ENCODE measurements at places on chromosomes 3 and 15. TPM values are rescaled to one million over a fixed set of nuclear protein-coding genes. Genes with fewer than 3 reads are reported as not detected.

- H3K4me3 ChIP-seq, result no peak overlapping the region
- no peaks in the 10 kb centered on the region for H3K36me3 ChIP-seq
- DNase-seq, result no peak
- peaks cover 23% of the 10 kb centered on the region for H3K4me1 ChIP-seq
- no peak overlapping the region for H3K27ac ChIP-seq
- no peaks in the 10 kb centered on the region for H3K27me3 ChIP-seq
Observed at GRCh38 chr3:56979791-56980190, 80.7 kb upstream of the SPATA12 start.

- DNase-seq, result no peak
- H3K4me3 ChIP-seq, result no peak overlapping the region
- H3K27me3 ChIP-seq, result peaks cover 17% of the 10 kb centered on the region
- H3K4me1 ChIP-seq, result peaks cover 4% of the 10 kb centered on the region
- H3K36me3 ChIP-seq, result no peaks in the 10 kb centered on the region
Observed at GRCh38 chr15:101479342-101479845, 10.1 kb downstream of the PCSK6 start.

GRCh38 chr15:52735231-52736089 is 54.7 kb downstream of the ONECUT1 start:
- H3K27ac ChIP-seq, result no peak overlapping the region
- peaks cover 5% of the 10 kb centered on the region for H3K4me1 ChIP-seq
- no peak overlapping the region for H3K4me3 ChIP-seq
- no peaks in the 10 kb centered on the region for H3K36me3 ChIP-seq
- no peaks in the 10 kb centered on the region for H3K27me3 ChIP-seq

GRCh38 chr3:197426121-197426566 is 127.7 kb upstream of the DLG1 start:
- H3K27me3 ChIP-seq, result peaks cover 15% of the 10 kb centered on the region
- no peak overlapping the region for H3K27ac ChIP-seq
- no peaks in the 10 kb centered on the region for H3K36me3 ChIP-seq
- H3K4me1 ChIP-seq, result peaks cover 37% of the 10 kb centered on the region

DNA sequence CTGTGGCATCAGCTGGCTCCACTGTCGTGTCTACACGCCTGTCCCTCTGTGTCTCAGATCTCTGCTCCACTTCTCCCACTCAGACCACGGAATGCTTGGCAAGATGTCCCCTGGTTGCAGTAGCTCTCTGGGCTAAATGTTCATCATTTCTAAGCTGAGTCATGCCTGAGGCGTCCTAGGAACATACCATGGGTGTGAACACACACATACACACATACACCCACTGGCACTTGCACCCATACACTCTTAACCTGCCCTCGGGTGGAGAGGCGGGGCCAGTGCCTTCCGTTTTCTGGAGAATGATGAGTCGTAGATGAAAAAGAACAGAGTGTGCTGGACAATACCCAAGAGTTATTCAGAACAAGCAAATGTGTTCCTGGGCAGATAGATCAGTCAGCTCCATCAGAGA is 72.4 kb downstream of the SENP2 start:
- no peak overlapping the region for H3K4me3 ChIP-seq
- peak overlapping the region; percentile 13 for H3K27ac ChIP-seq
- DNase-seq, result no peak
- peaks cover 15% of the 10 kb centered on the region for H3K36me3 ChIP-seq

- H3K27ac ChIP-seq, result peak overlapping the region; percentile 68
- H3K4me1 ChIP-seq, result peaks cover 9% of the 10 kb centered on the region
- no peaks in the 10 kb centered on the region for H3K36me3 ChIP-seq
- no peak overlapping the region for H3K4me3 ChIP-seq
Observed at GRCh38 chr3:156620260-156620659, 54.1 kb upstream of the TIPARP start.

DNA sequence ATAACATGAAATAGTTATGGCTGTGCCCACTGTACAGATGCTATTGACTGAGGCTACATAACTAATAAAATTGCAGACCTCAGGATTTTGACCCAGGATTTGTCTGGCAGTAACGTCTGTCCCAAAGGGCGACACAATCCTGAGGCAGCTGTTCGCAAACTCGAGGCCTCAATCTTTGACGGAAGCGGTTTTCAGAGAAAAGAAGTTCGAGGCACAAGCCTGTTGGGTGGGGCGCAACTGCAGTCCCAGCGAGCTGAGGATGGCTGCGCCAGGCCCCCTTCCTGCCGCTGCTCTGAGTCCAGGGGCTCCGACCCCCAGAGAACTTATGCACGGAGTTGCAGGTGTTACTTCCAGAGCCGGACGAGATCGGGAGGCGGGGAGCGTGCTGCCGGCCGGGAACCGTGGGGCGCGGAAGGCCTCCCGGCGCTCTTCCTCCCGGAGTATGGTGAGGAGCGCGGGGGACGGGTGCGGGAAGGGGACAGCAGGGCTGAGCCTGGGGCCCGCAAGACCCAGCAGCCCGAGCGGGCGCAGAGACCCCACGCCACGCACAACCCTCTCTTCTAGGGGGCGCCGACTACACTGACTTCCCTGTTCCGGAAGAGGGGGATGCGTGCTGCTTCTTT is at the start of gene PARP15:
Gene PARP15 (plus strand): TSS at position 242 of the 623 bp plus-strand sequence. CDS start 18 bp downstream, at position 260.
- H3K4me1 ChIP-seq, result peaks cover 5% of the 10 kb centered on the region
- H3K4me3 ChIP-seq, result peak within 1 kb of the TSS; percentile 81
- peaks cover 18% of the 10 kb centered on the region for H3K27me3 ChIP-seq
- no peak for DNase-seq
- no peak within 1 kb of the TSS for H3K27ac ChIP-seq

- no peaks in the 10 kb centered on the region for H3K36me3 ChIP-seq
- no peak for DNase-seq
- H3K4me1 ChIP-seq, result peaks cover 9% of the 10 kb centered on the region
- H3K4me3 ChIP-seq, result no peak overlapping the region
- H3K27me3 ChIP-seq, result no peaks in the 10 kb centered on the region
Observed at GRCh38 chr3:157204431-157204830, 44.5 kb upstream of the CCNL1 start.

DNA sequence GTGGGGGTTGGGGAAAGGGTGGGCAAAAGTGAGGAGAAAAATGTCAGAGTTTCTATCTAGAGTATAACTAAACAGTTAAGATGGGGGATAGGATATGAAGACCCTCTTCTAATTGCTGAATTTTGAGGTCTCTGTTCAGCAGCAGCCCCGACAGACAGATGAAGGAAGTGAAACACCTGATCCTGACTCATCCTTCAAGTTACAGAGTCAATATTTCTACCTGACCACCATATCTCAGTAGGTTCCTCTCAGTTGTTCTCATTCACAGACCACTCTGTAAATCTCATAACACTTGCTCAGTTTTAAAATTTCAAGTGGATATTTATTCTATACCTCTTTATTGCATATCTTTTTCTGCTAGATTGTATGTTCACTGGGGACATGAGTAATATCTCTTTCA is 69.5 kb downstream of the CCDC54 start:
- H3K4me3 ChIP-seq, result no peak overlapping the region
- no peaks in the 10 kb centered on the region for H3K4me1 ChIP-seq
- DNase-seq, result no peak
- no peaks in the 10 kb centered on the region for H3K36me3 ChIP-seq

DNA sequence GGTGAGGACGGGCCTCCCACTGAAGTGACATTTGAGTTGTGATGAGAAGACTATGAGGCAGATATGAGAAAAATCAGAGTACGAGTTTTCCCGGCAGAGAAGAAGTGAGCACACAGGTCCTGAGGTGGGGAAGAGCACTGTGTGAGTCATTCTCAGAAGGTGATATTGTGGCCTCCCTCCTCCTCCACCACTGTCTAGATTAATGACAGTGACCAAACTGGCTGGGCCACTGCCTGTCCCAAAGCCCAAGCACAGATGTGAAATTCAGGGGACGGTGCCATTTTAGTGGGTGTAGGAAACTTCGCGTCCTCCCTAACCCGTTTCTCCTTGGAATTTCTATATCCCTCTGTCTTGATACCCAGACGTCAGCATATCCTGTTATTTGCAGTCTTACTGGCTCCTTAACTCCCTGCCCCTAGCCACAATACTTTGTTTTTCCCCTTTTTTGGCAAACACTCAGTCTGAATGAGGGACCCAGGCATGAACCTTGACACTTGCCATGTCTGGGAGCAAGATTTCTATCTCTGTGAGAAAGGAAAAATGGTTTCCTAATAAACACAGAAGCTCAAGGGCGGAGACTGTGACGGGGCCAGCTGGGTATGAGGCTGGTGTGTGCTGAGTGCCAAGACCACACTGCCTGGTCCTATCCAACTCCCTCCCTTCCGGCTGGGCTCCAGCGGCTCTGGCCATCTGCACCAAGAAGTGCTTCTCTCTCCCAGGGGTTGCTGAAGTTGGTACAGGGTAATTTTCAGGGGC is 15.2 kb downstream of the PRICKLE2 start:
- peaks cover 36% of the 10 kb centered on the region for H3K4me1 ChIP-seq
- no peaks in the 10 kb centered on the region for H3K27me3 ChIP-seq
- no peak overlapping the region for H3K4me3 ChIP-seq
- H3K27ac ChIP-seq, result no peak overlapping the region
- DNase-seq, result no peak

DNA sequence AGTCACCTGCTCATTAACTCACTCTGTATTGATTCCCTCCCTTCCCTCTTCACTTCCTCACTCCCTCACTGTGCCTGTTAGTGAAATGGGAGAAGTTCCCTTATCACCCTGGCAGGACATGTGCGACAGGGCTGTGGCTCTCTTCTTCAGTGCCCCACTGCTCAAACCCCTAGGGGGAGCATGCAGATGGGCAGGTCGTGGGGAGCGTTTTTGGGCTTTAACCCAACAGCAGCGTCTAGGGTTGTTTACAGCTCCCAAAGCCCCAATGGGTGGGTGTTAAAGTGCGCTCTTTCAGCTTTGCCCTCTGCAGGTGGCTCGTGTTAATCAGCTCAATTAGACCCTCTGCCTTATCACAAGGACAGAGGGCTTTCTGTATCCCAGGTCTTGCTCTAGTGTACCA is 447.8 kb upstream of the PROK2 start:
- DNase-seq, result no peak
- H3K36me3 ChIP-seq, result no peaks in the 10 kb centered on the region
- peaks cover 23% of the 10 kb centered on the region for H3K27me3 ChIP-seq
- H3K27ac ChIP-seq, result no peak overlapping the region
- no peak overlapping the region for H3K4me3 ChIP-seq
- H3K4me1 ChIP-seq, result peaks cover 6% of the 10 kb centered on the region

DNA sequence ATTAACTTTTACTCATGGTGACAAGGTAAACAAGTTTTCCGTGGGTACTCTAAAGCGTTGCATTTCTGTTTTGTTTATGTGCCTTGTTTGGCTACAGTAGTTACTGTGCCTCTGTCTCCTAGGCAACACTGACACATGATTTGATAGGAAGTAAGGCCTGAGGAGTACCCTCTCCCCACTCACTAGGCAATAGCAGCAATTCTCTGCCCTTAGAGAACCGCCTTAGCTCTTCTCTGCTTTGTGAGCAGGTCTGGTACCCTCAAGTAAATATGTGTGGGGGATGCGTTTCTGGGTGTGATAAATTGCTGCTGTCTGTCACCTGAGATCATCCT is at the start of gene IL5RA:
Gene IL5RA (minus strand): TSS at position 76 of the 332 bp plus-strand sequence. CDS start 5,390 bp downstream, outside the sequence.
- peak within 1 kb of the TSS; percentile 16 for H3K27ac ChIP-seq
- H3K4me3 ChIP-seq, result peak within 1 kb of the TSS; percentile 51
- H3K27me3 ChIP-seq, result peaks cover 3% of the 10 kb centered on the region
- H3K36me3 ChIP-seq, result no peaks in the 10 kb centered on the region
- DNase-seq, result no peak
- peaks cover 13% of the 10 kb centered on the region for H3K4me1 ChIP-seq

ATR gene
- 30.0 TPM for total RNA-seq

MCF2L2 gene
- 2.7 TPM for total RNA-seq

FSIP1 gene
- 2.9 TPM for total RNA-seq

GOLGA6L7 gene
- not detected for total RNA-seq
